ENCODE measurements at places on chromosomes 6 and 20. TPM values are rescaled to one million over a fixed set of nuclear protein-coding genes. Genes with fewer than 3 reads are reported as not detected.

GRCh38 chr20:33820362-33820761 lies 9.2 kb downstream of the CHMP4B start:
- DNase-seq = no peak

DNA sequence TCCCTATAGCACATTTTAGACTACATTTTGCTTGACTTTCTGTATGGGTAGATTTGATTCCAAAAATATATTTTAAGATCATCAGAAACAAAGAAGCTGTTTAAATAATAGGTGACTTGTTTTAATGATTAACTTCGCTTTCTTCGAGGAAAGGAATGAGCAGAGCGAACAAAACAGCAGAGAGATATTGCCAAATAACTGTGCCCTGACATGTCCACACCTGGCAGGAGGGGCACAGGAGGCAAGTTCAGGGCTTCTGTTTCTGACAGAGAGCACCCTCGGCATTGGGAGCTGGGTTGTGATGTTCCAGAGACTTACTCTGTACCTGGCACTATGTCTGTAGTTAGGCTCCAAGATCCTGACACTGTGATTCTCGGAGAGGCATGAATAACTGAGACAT lies 155.7 kb upstream of the SASH1 start:
- DNase-seq = no peak

COL9A3 gene
- 0.21 TPM for total RNA-seq

PHF1 gene
- 29.4 TPM for total RNA-seq

DNA sequence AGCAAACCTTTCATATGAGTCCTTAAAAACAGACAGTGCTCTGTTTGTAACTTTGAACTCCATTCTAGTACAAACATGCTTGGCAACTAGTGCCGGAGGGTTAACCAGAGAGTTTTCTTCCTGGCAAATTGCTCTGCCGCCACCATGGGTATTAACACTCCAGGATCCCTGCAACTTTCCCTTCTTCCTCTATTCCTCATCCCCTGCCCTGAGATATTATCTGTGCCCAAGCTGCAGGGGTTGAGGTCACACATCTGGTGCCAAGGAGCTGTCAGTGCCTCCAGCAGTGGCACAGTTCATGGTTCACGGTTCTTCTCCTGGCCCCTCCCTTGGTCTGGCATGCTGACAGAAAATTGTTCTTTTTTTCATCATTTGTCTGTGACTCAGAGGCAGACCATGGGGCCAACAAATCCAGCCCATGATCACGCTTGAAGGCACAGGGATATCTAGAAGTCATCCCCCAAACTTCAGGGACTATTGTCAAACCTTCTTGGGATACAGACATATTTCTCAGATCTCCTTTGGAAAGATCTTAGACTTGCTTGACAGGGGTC lies 77.5 kb downstream of the ATXN1 start:
- DNase-seq = no peak

- DNase-seq = no peak
These were observed 81.4 kb downstream of the TCP11 start for GRCh38 chr6:35059596-35060345.

Measured in activated T-cell treated with anti-CD3 and anti-CD28 coated beads, Interleukin-2, amount 50 U/mL, for 4 hours (primary cell).